Hypothalamus (tissue), 51 donors: ENCODE measurements at places on chromosomes 11 and 22.

GRCh38 chr22:31750365-31751284, 693 bp upstream of the PRR14L start:
- DNase-seq, result no peak

- no peak for DNase-seq
These were observed 4.8 kb upstream of the ELFN2 start for GRCh38 chr22:37431801-37432707.

DNA sequence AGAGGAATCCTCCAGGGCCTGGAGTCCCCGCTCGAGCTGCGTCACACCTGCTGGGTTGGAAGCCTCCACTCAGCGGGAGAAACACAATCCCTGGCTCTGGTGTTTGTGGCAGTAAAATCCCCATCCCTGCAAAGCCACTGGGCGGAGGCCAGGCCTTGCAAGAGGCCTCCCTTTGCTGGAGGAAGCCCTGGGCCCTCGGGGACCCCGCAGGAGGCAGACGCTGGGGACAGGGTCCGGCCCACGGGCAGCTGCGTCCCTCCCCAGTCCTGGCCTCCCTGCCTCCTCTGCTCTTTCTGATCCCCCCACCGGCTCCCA, 194.7 kb downstream of the BRD1 start:
- no peak for DNase-seq

- DNase-seq, result no peak
These were observed 65.9 kb downstream of the PHF21A start for GRCh38 chr11:46055371-46055770.

DNA sequence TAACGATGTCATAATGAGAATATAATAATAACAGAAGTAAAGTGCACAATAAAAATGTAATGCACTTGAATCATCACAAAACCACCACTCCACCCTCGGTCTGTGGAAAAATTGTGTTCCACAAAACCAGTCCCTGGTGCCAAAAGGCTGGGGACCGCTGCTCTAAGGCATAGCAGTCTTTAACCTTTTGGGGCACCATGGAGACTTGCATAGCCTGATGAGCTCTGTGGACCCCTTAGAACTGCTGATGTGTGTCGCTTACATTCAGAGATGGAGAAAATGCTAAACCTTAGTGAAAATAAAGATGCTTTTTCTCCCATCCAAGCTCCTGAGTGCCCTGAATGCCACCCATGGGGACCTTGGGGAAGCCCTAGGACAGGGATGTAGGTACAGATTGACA, 87.6 kb upstream of the SEPTIN5 start:
- no peak for DNase-seq

DNA sequence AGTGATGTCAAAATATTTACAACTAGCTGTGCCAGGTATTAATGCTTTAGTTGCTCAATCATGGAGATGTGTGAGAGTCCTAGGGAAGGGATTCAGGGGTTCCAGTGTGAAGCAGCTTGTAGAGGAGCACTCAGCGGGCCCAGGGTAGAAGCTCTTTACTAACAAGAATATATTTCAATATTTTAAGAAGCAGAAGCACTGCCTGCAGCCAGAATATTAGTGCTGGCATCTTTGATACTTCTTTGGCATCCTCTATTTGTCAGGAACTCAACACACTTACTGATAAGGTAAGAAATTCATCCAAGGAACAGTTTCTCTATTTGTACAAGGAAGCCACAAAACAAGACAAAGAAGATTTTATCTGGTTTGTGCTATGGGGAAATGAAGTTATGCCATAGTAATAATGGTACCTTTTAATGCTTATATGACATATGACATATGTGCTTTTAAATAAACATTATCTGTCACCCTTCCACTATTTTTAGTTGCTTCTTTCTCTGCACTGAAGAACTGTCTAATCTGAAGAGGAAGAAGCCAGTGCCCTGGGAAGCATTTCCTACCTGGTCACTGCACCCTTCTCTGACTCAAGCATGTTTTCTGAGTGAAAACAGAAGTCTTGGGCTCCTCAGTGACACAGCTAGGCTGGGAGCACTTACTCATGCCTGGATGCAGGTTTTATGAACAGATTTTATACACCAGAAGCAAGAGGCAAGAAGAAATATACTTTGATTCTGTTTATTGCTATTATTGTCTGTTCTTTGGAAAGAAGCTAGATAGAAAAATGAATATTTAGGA, 388.1 kb upstream of the CCDC90B start:
- DNase-seq, result no peak
